ENCODE measurements at places on chromosomes 2 and 18.

DNA sequence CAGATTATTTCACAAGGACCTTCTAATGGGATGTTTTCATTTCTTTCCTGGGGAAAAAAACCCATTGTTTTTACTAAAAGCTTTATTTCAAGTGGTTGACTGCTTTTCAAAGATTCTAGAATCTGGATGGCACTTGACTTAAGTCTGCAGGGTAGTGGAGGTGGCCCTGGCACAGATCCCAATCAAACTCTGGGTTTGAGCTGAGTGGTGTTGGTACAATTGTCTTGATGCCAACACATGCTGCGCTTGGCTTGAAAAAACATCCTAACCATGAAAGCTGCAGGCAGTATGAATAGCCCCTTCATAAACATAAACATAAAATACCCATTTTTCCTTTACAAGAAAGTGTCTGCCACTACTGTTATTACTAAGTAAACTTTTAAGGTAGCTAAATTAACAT is 3.6 kb downstream of the PAPOLG start:
- DNase-seq: no peak

GRCh38 chr2:146879882-146880281 is 964.9 kb upstream of the ACVR2A start:
- DNase-seq: no peak

- DNase-seq: peak; percentile 37
Measured at GRCh38 chr2:178796079-178796677, 11.0 kb downstream of the TTN start.

DNA sequence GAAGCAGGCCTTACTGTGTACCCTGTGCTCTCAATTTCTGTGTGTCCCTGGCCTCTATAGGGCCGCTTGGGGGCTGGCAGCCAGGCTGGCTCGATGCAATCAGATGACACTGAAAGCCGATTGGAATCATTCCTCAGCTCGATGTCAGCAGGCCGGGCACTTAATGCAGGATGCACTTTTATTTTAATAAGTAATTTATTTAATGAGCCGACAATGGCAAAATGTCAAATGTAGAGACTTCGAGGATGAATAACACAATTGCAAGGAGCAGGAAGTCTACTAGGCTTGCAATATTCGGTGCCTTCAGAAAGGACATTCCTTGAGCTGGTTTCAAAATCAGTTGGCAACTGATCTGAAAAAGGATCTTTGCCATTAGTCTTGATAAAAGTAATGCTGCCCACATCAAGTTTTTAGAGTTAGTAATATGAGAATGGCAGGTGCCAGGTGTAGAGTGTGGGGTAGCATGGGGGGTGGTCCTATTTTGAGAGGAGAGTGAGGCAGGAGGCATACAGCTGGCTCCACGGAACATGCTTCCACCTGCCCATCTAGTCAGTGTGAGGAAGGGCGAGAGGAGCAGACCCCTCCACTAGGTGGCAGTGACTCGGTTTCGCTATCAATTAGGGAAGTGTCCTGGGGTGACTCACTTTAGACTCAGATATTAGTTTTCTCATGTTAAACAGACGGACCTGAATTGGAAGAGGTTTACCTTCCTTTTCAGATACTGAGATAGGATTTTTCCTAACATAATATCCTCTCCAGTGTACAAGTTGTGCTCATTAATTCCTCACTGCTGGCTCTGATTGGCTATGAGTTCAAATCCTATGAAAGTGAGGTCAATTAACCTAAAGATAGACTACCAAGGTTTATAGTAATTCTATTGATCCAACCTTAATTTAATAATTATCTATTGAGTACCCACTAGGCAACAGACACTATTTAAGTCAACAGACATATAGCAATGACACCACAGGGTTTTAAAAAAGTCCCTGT is 80.9 kb downstream of the NABP1 start:
- peak; percentile 23 for DNase-seq

- DNase-seq: no peak
Measured at GRCh38 chr18:49170925-49171505, 220.2 kb upstream of the SMAD7 start.
